Cortex of kidney (tissue), 1 donor: ENCODE measurements at places on chromosomes 12 and 14.

DNA sequence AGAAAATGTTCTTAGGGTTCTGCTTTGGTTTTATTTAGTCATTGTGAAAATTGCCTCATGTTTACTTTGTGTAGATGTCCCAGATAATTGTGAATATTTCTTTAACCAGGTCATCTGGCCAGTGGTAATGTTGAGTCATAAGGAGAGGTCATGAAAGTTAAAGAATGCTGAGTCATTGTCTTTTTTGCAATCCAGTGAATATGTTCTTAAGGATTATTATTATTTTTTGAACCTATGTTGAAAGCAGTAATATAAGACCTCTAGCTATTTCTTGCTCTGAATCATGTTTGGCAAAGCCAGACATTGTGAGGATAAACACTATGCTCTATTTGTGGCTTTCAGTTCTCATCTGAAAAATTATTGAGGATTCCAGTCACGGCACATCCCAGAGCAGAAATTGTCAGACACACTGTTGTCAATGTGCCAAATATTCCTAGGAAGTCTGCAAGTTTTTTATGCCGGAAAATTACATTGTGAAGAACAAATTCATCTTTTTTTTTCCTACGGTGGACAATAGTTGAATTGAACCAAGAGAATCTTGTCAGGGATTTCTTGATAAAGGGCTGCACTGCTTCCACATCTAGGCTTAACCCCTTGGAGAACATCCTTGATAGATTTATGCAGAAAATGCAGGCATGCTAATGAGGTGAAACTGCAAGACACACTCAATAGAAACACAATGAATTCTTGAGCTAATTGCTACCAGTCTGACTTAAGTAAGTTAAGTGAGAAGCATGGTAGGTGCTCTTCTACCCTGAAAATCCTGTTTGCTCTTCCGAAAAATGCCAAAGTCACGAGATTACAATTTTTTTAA, 369.6 kb downstream of the ATP23 start:
- no peak for DNase-seq

GRCh38 chr14:90900476-90901083, 84.3 kb upstream of the TTC7B start:
- no peak for DNase-seq

GRCh38 chr12:49023812-49024211, 5.2 kb upstream of the PRKAG1 start:
- DNase-seq, result no peak

DNA sequence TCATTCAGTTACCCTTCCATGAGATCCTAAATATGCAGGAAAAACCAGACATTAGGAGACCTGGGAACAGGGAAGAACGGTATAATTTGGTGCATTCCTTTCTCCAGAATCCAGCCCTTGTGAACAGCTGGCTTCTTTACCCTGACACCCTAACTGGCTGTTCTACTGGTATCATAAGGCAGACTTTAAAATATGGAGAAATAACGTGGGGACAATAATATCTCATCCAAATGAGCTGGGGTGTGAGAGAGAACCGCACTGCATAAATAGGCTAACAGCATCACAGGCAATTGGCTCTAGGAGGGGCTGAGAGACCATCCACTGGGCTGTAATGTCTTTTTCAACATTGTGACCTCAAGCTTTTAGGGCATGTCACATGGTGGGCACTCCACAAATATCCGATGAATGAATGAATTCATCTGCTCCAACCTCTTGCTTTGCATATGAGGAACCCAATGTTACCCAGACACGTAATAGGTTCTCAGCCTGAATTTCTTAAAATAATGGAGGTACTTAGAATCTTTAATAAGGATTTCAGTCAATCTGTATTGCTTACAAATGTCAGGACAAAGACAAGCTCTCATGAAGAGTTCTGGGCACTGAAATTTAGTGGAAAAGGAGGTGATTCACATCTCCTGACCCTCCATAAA, 157.9 kb downstream of the SAMD4A start:
- DNase-seq, result no peak

- no peak for DNase-seq
Measured at GRCh38 chr12:58378028-58378427, 436.7 kb downstream of the ATP23 start.

DNA sequence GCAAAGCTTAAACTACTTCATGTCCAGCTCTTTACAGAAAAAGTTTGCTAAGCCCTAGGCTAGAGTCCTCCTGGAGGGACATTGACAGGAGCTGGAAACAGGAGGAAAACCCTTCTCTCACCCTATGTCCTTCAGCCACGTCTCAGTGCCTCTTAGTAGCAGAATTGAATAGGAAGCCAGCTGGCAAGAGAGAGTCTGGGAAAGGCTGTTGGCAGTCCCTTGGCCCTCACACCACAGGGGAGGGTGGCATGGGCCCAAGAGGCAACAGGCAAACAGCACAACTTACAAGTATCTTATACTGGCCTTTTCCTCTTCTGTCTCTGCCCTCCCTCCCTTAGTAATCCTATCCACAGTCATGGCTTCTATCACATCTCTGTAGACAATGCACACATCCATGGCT, 27.7 kb upstream of the DHRS2 start:
- no peak for DNase-seq

DNA sequence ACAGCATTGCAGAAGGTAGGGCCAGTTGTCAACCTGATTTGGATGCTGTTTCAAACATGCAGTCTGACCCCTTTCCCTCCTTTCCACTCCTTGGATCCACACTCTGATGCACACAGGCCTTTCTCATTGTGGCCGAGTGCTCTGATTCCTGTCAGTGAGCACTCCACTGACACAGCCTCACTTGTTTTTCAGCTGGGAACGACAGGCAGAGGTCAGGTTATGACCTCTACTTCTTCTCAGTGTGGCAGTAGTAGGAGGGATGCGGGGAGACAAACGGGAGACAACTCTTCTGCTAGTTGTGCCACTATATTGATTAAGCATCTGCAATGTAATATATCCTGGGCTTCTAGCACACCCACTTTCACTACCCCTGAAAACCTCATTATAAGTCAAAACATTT, 61.8 kb downstream of the DERA start:
- no peak for DNase-seq

DNA sequence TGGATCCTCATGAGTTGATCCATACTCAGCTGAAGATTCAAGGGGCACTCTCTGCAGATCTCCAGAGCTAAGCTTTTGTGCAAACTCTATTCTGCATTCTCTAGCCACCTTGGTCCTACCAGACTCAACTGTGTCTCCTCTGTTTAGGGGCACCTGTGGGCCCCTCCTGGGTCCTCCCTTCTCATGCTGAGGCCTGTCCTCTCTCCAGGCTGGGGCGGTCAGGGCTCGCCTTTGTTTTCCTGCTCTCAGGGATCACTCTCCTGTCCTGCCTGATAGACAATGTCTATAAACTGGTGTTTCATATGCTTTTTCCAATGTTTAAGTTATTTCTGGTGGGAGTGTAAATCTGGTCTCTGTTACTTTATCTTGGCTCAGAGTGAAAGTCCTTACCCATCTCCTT, 11.6 kb upstream of the KIF26A start:
- no peak for DNase-seq

GRCh38 chr14:67722293-67722692, 20.6 kb downstream of the RDH12 start:
- DNase-seq, result no peak

DNA sequence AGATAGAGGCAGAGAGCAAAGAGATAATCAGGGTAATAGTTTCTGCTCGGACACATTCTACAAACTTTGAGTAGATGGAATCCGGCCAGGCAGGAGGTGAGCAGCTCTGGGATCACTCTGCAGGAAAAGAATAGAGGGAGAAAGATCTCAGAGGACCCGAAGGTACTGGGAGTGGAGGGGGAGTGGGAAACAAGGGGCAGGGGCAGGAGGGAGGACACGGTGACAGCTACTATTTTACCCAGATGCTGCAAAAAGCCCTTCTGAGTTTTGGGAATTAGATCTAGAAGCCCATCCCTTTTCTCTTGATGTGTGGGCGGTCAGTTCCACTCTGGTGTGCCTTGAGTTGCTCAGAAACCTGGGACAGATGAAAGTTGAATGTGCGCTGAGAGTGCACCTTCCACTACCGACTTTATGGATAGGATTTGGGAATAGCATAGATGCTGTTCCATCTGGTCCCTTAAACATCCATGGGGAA, 556 bp downstream of the GPRC5A start:
- no peak for DNase-seq

- DNase-seq, result no peak
Measured at GRCh38 chr12:108449478-108449877, 65.6 kb upstream of the FICD start.

GRCh38 chr12:63318313-63318712, 167.3 kb upstream of the AVPR1A start:
- no peak for DNase-seq

GRCh38 chr12:70555081-70555480, 82.1 kb downstream of the PTPRB start:
- DNase-seq, result no peak

DNA sequence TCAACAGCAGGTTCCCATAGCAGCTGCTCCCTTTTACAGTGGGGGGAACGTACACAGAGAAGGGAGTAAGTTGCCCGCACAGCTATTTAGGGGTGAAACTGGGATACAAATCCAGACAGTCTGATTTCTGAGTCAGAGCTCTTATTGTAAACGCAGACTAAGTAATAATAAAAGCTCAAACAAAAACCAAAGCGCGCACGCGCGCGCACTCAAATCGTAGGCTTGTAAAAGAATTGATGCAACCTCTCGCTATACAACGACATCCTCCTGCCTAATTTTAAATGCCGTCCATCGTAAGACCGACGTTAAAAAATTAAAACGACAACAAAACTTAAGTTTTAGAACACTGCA, 747 bp upstream of the DACT1 start:
- no peak for DNase-seq

DNA sequence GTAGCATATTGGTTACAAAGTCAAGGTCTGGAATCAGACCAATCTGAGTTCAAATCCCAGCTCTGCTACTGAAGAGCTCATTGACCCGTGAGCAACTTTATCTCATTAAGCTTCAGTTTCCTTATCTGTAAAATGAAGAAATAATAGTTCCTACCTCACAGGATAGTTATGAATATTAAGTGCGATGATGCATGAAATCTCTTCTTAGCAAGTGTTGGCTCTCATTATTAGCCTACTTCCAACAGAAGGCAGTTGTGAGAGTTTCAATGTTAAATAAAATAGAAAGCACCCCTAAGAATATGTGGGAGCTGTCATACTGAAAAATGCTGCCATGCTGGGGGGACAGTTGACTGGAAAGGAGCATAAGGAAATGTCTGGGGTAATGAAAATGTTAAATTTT, 39.0 kb upstream of the ITPR2 start:
- DNase-seq, result no peak

- DNase-seq, result no peak
Measured at GRCh38 chr12:101694297-101694848, 3.1 kb upstream of the CHPT1 start.

DNA sequence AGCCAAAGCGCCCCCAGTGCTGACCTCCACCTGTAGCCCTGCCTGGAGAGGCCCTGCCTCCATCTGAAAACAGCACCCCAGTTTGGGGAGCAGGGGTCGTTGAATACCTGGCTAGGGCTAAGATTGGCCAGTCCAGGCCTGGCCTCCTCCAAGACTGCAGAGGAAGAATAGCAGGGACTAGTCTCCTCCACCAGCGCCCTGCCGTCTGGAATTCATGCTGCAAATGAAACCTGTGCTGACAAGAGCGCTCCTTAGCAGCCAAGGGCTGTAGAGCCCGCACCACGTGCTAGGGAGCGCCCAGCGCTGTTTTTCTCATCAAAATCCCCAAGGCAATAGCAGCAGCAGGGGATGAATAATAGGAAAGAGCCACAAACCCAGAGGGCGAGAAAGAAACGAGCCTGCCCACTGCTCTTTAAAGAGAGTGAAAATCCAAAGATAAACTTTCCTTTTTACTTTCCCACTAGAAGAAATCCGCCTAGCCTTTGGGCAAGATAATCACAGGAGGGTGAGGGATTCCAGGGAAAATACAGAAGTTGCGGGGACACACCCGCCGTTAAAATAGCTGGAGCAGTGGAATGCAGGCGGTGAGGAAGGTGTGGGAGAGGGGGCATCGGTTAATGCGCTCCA, 3.3 kb downstream of the COL2A1 start:
- DNase-seq, result no peak
